ENCODE measurements at places on chromosomes 7 and 10.

DNA sequence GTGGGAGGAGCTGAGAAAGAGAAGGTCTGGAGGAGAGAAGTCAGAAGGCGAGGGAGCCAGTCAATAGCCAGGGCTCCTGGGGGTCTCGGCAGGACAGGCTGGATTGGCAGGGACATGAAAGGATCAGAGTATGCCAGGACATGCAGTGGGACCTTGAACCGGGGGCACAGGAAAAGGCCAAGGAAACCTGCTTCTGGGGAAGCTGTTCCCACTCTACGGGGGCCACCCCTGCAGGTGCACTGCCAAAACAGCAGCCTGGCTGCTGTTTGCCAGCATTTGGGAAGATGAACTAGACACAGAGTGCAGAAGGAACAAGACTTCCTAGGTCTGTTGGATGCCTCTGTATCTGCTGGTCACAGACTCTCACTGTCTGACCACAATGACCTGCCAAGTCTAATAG, 194.9 kb upstream of the PRSS58 start:
- DNase-seq: peak; percentile 57

DNA sequence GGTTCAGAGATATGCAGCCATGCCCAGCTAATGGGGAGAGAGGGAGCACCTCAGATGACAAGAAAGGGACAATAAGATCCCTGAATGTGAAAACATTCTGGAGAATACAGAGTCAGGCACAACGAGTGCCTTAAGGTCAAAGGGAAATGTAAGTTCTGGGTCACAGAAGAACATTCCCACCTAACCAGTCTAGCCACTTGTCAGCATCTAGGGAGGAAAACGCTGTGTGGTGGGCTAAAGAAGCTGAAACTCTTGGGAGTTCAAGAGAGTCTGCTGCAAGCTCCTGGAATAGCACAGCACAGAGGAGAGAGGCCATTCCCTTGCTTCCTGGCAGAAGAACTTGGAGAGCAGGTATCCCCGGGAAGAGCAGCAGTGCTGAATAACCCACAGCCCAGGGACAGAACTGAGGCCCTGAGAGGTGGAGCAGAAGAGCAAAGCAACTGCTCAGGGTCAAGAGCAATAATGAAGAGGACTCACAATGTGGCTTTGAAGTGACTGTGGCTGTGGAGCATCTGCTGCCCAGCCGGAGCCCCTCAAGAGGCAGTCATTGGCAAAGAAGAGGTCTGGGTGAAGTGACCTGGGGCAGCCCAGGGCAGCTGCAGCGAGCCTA, 182.3 kb downstream of the NPSR1 start:
- no peak for DNase-seq

DNA sequence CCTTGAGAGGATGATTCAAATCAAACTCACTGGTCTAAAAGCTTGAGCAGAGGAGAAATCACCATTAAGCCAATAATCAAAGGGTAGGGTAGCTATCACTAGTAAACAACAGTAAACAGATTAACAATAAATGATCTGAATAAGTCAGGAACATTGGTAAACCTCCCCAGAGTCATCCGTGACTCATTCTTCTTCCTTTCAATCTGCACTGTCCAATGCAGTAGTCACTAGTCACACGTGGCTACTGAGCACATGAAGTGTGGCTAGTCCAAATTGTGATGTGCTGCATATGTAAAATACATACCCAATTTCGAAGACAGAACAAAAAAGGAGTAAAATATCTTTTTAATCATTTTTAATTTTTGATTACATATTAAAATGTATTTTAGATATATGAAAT, 64.0 kb downstream of the ERCC6 start:
- DNase-seq: no peak

DNA sequence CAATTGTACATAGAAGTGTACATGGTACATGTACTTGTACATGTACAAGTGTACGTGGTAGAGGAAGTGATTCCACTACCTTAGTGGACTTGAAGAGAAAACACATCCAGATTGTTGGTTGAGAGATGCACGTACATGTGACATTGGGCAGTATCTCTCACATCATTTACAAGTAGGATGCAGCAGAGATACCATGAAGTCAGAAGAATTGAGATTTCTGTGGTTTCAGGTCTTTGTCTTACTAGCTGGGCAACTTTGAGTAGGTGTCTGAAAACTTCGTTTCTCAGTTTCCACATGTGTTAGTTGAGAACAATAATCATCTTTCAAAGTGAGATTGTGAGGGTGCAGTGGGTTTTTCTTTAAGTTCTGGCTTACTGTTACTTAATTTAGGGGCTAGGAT, 21.5 kb downstream of the CLDN12 start:
- no peak for DNase-seq

DNA sequence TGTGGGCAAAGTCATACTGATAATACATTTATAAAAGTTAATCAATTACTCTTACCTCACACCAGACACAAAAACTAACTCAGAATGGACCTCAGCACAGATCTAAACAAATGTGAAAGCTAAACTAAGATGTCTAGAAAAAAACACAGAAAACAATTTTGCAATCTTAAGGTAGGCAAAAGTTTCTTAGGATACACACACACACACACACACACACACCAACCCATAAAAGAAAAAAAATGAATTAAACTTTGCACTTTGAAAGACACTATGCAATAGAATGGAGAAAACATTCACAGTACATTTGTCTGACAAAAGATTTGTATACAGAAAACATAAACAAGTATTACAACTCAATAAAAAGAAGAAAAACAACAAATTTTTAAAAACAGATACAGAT, 70.8 kb upstream of the ZNRF2 start:
- no peak for DNase-seq

DNA sequence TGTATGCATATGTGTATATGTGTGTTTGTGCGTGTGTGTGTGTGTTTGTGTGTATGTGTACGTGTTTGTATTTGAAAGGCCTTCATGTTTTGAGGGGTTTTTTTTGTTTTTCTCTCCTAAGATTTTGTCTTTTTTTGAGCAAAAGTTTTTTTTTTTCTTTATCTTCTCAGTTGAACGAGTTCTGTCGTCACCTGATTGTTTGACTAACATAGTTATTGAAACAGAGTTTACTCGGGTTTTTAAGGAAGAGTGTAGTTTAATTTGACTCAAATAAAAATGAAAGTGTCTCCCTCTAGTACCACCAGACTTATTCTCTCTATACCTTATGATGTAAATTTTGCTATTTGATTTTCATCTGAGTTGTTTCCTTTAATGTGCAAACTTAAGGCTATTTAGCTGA, 73.5 kb downstream of the ST8SIA6 start:
- no peak for DNase-seq

DNA sequence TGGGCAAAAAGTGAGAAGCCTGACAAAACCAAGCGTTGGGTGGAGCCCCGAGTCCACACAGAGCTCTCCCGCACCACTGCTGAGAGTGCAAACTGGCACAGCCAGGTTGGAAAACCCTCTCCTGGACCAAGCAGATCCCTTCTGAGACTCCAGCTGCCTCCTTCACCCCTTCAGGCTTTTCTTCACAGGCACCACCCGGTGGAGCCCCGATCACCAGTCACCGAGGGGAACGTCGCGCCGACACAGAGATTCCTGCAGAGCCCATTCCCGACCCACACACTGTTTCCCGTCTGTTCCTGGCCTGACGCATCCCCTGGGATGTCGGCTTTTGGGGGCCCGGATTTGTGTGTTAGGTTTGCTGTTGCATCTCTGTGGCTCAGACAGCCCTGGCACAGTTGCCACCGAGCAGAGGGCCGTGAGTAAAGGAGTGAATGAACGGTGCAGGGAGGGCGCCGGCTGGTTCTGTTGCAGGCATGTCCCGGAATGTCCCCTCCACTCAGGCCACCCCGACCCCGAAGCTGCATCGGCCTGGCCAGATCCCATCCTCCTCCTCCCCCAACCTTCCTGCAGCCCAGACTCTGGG, 51.0 kb upstream of the INPP5A start:
- no peak for DNase-seq

DNA sequence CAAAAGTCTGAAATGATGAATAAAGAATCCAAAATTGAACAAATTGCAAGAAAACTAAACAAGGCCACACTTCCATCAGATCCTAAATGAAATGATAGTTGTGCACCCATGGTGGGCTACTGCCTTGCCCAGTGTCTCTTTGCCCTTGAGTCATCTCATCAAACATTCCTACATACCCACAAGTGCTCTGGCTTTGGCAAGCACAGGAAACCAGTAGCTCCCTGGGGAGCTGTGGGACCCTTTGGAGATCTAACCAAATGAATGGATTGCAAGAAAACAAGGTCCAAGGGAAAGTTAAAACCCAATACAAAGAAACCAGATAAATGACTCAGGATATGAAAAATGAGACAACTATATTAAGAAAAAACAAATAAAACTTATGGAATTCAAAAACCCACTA, 129.8 kb upstream of the TMEM229A start:
- no peak for DNase-seq

GRCh38 chr10:14063531-14064285, 267.0 kb downstream of the FRMD4A start:
- DNase-seq: no peak

DNA sequence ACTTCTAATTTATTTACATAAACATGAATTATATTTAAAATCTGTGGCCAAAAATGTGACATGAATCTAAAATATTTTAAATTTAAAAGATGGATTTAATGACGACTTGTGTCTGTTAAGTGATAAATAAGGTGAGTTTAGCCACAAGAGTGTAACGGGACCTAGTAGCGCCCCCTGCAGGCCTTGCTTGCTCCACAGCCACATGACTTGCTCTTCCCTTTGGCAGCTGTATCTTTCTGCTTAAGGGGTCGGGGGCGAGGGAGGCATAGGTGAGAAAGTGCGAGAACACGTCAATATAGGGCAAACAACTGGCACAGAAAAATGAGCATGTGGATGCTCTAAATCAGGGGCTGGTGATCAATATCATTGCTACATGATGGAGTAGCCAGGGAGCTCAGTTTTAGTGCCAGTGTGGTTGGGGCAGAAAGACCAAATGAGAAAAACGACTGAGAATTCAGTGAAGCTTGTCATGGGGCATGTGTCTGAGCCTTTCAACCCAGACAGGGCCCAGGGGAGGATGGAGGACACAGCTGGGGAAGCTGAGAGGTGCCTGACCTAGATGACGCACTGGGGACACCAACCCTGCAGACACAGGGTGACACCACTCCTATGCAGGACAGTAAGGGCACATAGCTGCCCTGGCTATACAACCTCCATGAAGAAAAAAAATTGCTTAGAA, 49.8 kb downstream of the PAXIP1 start:
- DNase-seq: peak; percentile 76

DNA sequence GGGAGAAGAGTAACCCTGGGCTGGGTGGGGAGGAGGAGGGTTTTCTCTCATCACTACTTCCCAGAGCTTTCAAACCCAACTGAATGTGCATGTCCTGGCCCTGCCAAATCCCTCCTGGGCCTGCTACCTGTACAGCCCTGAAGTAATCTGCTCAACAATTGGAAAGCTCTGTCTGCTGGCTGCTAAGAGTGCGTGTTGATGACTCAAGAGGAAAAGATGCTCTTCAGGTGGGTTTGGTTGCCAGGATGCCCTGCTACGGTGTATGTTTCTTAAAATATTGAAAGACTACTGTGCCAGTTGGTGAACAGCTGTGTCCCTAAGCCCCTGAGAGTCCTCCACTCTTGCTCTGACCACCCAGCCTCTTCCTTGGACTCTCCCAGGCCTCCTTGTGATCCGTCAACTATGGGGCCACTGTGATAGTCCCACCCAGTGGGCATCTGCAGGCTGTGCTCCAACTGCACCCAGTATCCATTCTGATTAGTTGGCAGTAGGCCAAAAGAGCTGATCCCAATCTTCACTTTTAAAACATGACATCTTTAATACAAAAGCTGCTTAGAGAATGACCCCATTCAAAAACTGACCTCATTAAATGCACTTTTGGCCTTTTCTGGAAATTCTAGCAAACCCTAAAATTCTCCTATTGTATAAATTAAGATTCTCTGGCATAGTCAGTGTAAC, 85.6 kb downstream of the AOAH start:
- DNase-seq: peak; percentile 55

- DNase-seq: no peak
Measured at GRCh38 chr10:94125856-94126255, 132.1 kb downstream of the PLCE1 start.

- DNase-seq: peak; percentile 3
Measured at GRCh38 chr7:78607099-78607498, 808.5 kb downstream of the PHTF2 start.

GRCh38 chr7:128168667-128169210, 72.3 kb upstream of the LEP start:
- peak; percentile 55 for DNase-seq

- peak; percentile 65 for DNase-seq
Measured at GRCh38 chr7:143255564-143255963, 7.7 kb upstream of the GSTK1 start.

DNA sequence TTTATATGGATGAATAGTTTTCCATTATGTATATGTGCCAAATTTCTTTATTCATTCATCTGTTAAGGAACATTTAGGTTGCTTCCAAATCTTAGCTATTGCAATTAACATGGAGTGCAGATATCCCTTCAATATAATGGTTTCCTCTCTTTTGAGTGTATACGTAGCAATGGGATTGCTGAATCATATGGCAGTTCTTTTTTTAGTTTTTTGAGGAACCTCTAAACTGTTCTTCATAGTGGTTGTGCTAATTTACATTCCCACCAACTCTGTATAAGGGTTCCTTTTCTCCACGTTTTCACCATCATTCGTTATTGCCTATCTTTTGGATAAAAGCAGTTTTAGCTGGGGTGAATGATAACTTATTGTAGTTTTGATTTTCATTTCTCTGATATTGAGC, 46.5 kb downstream of the FAS start:
- DNase-seq: peak; percentile 10
